Neural crest cell (in vitro differentiated cells): ENCODE measurements at places on chromosomes 7 and 10.

- no peak for DNase-seq
Measured at GRCh38 chr10:86670290-86670811, 2.0 kb downstream of the LDB3 start.

DNA sequence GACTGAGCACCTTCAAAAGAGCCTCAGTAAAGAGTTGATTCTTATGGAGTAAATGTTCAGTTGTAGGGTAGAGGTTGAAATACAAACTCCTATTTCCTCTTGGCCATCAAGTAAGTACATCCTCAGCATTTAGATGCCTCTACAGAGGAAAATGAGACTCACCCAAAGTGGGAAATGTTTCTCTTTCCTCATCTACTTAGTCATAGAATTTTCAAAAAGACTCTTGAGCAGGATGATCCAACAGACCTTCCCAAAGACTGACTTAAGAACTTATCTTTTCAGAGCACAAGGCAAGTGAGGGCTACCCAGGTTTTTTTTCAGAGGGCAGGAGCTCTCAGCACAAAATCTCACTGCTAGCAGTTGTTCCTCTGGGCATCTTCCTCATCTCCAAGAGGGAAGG lies 449.1 kb downstream of the KCNMA1 start:
- no peak for DNase-seq

GRCh38 chr7:129780257-129780973 lies 168.9 kb downstream of the NRF1 start:
- no peak for DNase-seq

DNA sequence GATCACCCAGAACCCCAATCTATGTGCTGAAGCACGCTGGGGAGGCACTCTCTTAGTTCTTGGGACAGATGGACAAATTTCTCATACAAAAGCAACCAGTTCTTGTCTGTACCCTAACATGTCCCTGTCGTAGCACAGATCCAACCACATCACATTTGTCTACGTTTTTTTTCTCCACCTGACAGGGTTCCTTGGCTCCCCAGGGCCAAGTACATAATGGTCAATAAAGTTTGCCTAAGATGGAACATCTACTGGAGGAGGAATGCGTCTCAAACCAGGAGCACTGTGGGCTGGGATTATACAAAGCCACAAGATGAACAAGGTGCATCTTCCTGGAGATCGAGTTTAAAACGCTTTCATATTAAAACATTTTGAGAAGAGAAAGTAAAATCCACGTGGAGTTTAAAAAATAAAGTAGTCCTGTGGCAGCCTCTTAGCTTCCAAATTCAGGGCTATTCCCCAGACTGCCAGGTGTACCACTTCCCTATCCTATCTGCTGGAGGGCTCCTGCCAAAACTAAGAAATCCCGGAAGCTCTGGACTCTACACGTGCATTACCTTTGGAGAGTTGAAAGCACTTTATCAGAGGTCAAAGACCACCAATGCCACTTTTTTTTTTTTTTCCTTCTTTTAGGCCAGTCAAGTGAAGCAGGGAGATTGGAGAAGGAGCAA lies 1.4 kb downstream of the TMEM243 start:
- no peak for DNase-seq

DNA sequence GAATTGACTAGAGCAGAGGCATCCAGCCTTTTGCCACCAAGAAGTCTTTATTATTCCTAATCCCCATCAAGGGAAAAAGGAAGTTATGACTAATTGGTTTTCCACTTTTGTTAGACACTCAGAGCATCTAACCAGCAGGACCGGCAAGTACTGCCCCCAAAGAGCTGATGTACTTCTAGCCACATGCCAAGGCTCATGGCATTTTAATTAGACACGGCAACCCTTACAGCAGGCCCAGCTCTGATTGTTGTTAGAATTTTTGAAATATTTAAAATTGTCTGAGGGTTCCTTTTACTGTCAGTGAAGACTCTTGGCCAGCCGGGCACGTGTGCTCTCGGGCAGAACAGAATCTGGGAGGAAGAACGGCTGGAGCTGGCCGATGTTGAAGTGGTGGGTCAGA lies 114.8 kb downstream of the SPAG6 start:
- no peak for DNase-seq

GRCh38 chr10:79054203-79055099 lies 14.3 kb upstream of the ZMIZ1 start:
- no peak for DNase-seq

DNA sequence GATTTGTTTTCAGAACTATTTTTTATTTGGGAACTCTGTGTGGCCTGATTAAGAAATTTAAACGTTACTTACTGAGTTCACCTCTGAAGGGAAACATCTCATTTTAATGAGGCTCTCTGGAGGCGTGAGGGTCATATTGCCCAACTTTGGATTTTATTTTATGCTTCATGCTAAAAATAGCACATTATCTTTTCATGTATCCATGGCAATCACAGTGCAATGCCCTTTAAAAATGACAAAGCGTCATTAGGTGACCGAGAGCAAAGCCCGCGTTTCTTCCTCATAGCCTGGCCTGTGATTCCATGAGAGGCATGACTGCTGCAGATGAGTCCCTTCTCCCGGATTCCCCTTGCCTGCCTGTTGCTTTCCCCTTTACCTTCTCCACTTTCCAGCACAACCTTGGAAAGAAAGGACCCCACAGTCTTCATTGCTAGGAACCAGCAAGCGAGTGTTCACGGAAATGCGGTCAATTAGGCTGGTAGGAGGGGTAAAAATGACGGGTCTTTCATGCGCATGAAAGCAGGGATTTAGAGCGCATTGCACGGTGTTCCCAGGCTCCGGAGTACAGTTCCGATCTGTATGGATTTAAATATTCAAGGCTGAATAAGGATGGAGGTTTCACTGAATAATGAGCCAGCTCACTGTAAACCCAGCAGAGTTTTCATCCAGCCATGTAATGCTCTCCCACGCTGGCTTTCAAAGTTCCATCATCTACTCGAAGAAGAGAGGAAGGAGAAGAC lies 98.2 kb upstream of the PITRM1 start:
- DNase-seq, result no peak

GRCh38 chr7:125061776-125062397 lies 132.3 kb upstream of the POT1 start:
- no peak for DNase-seq

DNA sequence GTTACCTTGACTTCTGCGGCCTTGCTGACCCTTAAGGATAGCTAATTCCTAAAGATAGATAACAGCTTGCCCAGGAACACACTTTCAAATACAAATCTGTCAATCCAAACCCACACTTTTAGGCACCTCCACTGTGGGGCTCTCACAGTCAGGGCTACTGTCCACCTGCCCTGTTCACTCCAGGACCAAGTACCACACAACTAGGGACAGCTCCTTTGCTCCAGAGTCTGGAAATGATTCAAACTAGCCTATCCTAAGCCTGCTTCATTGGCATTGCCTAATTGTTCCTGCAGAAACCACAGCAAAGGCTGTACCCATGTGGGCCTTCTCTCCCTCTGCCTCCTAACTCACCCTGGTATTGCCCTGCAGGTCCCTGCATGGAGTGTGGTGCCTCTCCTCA lies 538.9 kb upstream of the IGFBP3 start:
- DNase-seq, result no peak

GRCh38 chr7:158246960-158247673 lies 340.5 kb downstream of the PTPRN2 start:
- DNase-seq, result no peak

DNA sequence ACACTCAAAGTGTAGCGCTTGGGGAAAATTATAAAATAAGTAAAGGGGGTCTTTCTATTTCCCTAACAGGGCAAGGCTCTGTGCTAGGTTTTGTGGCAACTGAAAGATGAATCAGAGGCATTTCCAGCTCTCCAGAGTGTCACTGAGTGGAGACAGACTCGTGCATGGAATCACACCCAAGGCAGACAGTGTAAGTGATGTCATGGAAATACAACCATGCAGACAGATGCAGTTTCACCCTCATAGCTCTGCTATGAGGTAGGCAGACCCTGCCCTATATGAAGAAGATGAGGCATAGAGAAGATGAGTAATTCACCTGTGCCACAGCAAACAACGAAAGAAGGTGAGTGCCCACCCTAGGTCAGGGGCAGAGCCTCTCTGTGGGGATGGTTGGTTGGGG lies 57.2 kb upstream of the PITRM1 start:
- DNase-seq, result no peak

- DNase-seq, result no peak
Measured at GRCh38 chr7:37070471-37070870, 346.2 kb upstream of the AOAH start.

DNA sequence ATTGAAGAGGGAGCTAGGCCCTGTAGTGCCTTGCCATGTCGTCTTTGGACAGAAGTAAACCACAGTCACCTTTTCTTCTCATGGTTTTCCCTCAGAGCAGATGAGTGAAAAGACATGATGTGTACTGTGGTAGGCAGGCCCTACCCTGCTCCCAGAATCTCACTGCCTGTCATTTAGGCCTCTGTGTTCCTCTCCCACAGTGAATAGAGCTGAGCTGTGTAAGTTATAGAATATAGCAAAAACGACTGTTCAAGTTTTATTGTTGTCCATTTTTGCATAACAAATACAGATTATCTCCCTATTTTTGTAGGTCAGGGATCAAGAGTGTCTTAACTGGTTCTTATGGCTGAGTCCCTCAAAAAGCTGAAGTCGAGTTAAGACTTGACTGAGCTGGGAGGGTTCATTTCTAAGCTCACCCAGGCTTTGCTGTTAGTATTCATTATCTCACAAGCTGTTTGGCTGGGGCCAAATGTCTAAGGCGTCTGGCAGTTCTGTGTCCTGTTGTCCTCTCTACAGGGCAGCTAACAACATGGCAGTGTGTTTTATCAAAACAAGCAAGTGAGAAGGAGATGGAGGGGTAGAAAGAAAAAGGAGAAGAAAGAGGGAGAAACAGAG lies 780.9 kb upstream of the POM121L12 start:
- DNase-seq, result no peak

GRCh38 chr7:79936281-79936983 lies 198.2 kb upstream of the GNAI1 start:
- no peak for DNase-seq

DNA sequence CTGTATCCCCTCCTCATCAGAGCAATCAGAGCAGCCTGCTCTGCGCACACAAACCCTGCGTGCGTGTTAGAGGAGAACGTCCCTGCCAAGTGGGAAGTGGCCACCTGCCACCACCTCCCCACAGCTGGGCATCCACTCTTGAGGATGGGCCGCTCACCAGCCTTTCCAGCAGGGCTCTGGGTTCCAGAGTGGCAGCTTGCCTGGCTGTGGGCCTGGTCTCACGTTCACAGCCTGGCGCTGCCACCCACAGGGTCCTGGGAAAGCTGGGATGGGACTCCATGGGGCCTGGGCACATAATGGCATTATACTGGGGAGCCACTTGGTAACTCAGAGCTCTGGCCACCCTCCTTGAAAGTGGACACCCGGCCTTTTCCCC lies 151.1 kb upstream of the PPP2R2D start:
- no peak for DNase-seq

DNA sequence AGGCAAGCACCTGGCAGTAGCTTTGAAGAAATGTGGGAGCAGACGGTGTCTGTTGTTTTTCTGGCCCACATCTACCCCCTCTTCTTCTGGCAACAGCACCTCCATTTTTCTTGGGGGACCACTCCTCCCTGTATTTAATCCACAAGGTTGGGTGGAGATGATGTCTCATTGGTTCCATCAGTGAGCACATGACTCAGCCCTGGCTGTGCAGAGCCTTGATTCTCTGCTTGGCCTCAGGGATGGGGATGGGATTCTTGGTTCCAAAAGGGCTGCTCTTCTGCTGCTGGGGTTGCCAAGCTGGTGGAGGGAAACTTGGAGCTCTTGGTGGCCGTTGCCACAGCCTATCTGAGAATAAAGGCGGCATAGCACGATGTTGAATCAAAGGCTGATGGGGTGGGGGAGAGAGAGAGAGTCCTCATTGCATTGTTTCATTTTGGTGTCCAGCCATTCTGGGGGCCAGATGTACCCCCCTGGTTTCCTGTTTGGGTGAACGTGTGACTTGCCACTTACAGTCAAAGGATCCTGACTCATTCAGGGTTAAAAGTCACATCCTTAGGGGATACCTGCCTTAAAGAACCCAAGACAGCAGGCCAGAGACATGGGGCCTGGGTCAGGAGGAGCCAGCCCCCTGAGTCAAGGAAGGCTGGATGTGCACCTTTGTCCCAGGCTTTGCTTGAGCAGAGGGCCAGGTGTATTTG lies 25.9 kb downstream of the GRK5 start:
- DNase-seq, result no peak

DNA sequence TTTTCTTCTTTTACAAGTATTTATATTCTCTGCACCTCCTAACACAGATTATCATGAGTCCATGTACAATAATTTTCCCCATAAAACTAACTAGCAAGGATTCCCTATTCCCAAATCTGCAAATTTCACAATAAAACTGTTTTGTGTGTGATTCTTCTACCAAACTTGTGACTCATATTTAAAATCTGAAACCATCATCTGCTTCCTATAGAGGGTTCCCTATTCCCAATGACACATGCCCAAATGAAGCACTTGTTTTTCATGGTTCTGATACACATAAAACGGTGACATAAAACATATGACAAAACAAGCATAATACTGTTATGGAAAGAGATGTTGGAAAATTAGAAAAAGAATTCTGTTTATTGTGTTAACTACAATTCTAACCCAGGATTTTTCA lies 657.6 kb downstream of the PARD3 start:
- DNase-seq, result no peak

DNA sequence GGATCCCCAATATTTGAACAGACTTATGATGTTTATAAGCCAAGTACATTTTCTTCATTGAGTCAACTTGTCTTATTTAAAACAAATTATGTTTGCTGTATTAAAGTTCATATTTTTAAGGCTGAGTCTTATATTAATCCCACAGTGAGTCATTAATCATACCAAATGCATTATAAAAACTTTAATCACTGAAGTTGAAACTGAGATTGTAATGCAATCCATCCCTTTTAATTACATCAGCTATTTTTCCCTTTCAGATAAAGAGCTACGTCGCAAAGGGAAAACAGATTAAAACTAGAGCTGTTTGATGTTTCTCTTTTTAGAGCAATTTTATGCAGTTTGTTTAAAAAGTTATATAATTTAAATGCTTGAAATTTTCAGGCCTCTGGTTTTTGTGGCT lies 183.0 kb downstream of the ARID5B start:
- DNase-seq, result no peak

DNA sequence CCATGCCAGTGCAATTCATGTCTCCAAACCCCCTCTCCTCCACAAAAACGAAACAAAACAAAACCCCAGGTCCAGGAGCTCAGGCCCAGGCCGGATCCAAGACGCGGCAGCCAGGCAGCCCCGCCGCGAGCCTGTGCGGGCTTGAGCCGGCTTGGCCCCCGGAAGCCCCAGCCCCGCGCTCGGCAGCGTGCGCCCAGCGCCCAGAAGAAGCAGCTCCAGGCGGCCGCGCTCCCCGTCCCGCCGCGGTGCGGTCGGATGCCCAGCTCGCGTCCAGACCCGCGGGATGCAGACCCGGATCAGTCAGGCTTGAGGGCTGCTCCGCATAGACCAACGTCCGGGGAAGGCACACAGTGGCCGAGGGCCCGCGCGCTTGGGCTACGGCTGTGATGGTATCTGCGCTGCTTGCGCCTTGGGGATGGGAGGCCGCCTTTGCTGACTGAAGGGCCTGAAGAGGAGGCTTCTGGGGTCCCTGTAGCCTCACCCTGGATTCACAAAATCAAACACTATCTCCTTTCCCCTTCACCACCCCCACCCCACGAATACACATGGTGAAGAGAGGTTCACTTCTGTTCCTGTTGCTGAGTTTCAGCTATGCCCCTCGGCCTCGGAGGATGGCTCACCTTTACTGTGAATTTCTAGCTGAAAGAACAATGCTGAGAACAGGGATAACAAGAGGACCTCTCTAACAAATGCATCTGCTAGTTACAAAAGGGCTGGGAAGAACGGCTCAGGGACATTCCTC lies 79.9 kb upstream of the EN2 start:
- DNase-seq, result no peak
